ENCODE measurements at places on chromosomes 5 and 9.

GRCh38 chr5:39231705-39232525 is 12.6 kb upstream of the FYB1 start:
- DNase-seq: no peak

DNA sequence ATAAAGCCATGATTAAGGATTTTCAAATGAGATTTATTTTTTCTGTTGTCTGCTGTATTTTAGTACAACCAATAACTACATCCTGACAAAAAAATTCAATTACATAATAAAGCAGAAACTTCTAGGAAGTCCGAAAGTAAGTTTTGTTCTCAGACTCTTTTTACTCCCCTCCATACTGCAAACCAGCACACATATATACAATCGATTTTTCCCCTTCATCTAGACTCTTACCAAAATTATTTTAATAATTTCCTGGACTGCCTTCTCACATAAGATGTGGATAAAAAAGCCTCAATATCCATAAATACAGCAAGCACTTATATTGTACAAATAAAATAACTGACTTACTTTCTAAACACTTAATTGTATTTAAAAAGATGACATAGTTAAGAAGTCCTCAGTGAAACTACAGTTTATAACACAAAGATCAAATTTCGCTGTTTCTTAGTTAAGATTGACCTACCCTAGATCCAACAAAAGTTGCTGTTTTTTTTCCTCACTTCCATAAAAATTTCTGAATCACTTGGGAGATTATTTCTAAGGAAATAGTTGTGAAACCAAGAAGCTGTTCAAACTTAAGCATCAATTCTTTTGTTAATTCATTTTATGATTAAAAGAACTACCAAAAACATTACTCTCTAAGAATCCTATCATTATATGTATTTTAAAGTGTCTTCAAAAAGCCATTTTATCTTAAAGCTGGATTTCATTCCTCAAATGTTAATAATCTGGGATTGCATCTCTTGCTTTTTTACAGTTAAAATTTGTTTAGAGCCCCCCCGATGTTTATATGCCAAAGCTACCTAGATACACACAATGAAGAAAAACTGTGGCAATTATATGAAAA is 74.7 kb upstream of the IFNE start:
- no peak for DNase-seq

DNA sequence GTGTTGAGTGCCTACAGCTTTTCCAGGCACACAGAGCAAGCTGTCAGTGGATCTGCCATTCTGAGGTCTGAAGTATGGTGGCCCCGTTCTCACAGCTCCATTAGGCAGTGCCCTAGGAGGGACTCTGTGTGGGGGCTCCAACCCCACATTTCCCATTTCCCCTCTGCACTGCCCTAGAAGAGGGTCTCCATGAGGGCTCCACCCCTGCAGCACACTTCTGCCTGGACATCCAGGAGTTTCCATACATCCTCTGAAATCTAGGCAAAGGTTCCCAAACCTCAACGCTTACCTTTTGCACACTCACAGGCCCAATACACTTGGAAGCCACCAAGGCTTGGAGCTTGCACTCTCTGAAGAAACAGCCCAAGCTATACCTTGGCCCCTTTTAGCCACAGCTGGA is 131.3 kb downstream of the DEPDC1B start:
- no peak for DNase-seq

DNA sequence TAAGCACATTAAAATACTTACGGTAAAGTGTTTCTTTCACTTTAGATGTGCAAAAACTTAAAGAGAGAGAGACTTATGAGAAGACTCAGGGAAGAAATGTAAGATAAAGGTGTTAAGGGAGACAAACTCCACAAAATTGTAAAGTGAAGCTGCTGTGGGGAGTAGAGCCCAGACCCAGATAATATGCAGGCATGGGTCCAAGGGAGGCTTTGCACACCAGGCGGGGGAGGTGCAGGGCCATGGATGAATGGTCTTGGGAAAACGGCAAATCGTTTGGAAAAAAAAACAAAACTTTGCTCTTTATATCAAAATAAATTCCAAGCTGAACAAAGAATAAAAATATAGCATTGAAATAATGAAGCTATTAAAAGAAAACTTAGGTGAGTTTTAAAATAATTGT is 9.1 kb downstream of the SYK start:
- no peak for DNase-seq

Data from AG04450 (cell line).